Panc1 (cell line): ENCODE measurements at places on chromosomes 5 and 9. TPM values are rescaled to one million over a fixed set of nuclear protein-coding genes. Genes with fewer than 3 reads are reported as not detected.

The PLAC8L1 gene
- 0.49 TPM for total RNA-seq

The ADAMTS2 gene
- 0.13 TPM for total RNA-seq

The MEGF10 gene
- not detected for total RNA-seq

The TMEM171 gene
- 2.1 TPM for total RNA-seq

The FRRS1L gene
- 2.3 TPM for total RNA-seq

The GMCL2 gene
- not detected for total RNA-seq

The KCNMB1 gene
- not detected for total RNA-seq

The PCDHAC1 gene
- 0.59 TPM for total RNA-seq

The ZNF883 gene
- total RNA-seq, result not detected

The SLC34A3 gene
- total RNA-seq, result not detected
